ENCODE measurements at places on chromosomes 4 and X. TPM values are rescaled to one million over a fixed set of nuclear protein-coding genes. Genes with fewer than 3 reads are reported as not detected.

The TEX11 gene
- not detected for total RNA-seq

The PPBP gene
- total RNA-seq: not detected

The ZNF41 gene
- 10.0 TPM for total RNA-seq

The GAGE1 gene
- total RNA-seq: not detected

The ZDHHC15 gene
- not detected for total RNA-seq

The XAGE2 gene
- total RNA-seq: not detected

The IBSP gene
- 0.14 TPM for total RNA-seq

The MRPL1 gene
- 19.7 TPM for total RNA-seq

The APELA gene
- not detected for total RNA-seq

The HMGN5 gene
- 1.1 TPM for total RNA-seq

The OTC gene
- total RNA-seq: not detected

The PDCL2 gene
- not detected for total RNA-seq

The NUP62CL gene
- not detected for total RNA-seq

The TEX13D gene
- not detected for total RNA-seq

The PLRG1 gene
- 90.6 TPM for total RNA-seq

The CT45A5 gene
- not detected for total RNA-seq

The DDIT4L gene
- total RNA-seq: 12.5 TPM

The FGFR3 gene
- total RNA-seq: 0.29 TPM

The IL21 gene
- not detected for total RNA-seq

The MED12 gene
- 27.4 TPM for total RNA-seq

The TBX22 gene
- total RNA-seq: not detected

The LONRF3 gene
- 0.57 TPM for total RNA-seq

The ARSJ gene
- 23.9 TPM for total RNA-seq

The CT45A3 gene
- total RNA-seq: not detected

The CCNQ gene
- 52.0 TPM for total RNA-seq

The MSX1 gene
- 3.3 TPM for total RNA-seq

The ERAS gene
- 0.22 TPM for total RNA-seq

The ZNF827 gene
- total RNA-seq: 13.7 TPM

The TRIM75 gene
- total RNA-seq: under 0.01 TPM

The NCAPG gene
- 2.2 TPM for total RNA-seq

The CXCL1 gene
- 128 TPM for total RNA-seq

The EDA gene
- total RNA-seq: 0.22 TPM

The NLGN4X gene
- 5.3 TPM for total RNA-seq

The FGFRL1 gene
- 30.4 TPM for total RNA-seq

The CCDC149 gene
- 7.3 TPM for total RNA-seq

The TGIF2LX gene
- total RNA-seq: not detected

The PASD1 gene
- total RNA-seq: not detected

The RAB39B gene
- 0.14 TPM for total RNA-seq

The BEX1 gene
- 9.0 TPM for total RNA-seq

The FMR1 gene
- 26.7 TPM for total RNA-seq

The DCHS2 gene
- not detected for total RNA-seq

The HERC5 gene
- total RNA-seq: 2.0 TPM

The FLNA gene
- total RNA-seq: 2,759 TPM

The SYP gene
- total RNA-seq: 0.29 TPM

The C1QTNF7 gene
- 0.22 TPM for total RNA-seq

Measured in placental pericyte (primary cell).